ENCODE measurements at places on chromosomes 13 and 19.

GRCh38 chr19:48393559-48394330, at the start of gene GRIN2D:
Gene GRIN2D (plus strand): TSS chr19:48393668. CDS start chr19:48398393, 4,725 bp downstream.
- peak; percentile 59 for DNase-seq

DNA sequence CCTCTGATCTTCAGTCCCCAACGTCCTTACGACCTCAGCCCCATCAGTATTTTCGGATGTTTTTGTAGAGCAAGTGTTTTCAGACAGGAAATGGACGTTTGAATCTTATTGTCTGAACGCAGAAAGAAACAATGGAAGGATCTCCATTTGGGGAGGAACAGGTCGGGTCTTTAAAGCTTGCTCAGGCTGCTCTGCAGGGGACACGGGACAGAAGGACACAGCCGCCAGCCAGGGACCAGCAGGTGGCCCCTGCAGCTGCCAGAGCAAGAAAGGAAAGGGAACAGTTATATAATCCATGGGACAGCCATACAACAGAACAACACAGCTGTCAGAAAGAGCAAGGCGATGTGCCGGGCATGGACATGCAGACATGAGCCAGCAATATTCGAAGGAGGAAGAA, 18.5 kb upstream of the IGLON5 start:
- no peak for DNase-seq

DNA sequence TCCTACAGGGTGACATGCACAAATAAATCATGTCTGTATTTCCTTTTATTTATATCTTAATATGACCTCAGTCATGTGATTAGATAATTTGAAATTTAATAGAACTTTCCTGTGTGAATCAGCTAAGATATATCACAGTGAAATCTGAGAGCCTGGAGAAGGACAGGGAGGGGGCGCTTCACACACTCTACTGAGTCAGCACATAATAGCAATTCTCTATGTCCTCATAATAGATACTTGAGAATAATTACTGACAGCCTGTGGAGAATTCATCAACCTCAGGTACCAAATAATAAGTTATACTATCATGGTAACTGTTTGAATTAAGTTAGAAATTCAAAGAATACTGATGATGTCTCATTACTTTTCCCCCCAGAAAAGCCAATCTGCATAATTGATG, 98.0 kb upstream of the SLC10A2 start:
- no peak for DNase-seq

- no peak for DNase-seq
Measured at GRCh38 chr19:13034636-13035035, 39.4 kb downstream of the NFIX start.

DNA sequence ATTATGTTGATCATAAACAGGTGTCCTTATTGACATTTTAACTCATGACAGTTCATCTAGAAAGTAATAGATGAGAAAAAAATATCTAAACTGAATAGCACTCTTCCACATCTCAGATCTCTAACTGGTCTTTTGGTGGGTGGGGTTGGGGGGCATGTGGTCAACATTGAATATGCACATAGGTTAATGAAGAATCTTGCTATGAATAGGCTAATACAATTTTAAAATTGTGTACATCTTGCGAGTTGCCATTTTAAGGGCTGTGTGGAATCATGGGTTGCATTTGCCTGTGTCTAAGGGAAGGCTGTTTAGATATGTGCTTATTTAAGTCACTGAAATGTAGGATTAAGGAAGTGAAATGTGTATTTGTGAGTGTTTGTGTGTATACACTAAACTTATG, 346.0 kb downstream of the ITGBL1 start:
- no peak for DNase-seq

DNA sequence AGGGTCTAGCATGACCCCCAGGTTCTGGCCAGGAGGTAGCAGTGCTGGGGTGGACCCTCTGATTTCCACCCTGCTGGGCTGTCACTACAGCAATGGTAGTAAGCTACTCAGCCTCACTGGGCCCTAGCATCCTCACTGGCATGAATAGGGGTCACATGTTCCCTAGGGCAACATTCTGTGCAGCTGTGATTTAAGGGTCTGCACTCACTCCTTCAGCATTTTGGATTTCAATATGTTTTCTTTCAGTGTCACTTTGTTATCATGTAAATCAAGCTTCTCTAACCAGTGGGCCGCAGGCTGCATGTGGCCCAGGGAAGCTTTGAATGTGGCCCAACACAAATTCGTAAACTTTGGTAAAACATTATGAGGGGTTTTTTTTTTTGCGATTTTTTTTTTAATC, 57.8 kb downstream of the SPATA13 start:
- DNase-seq, result no peak

DNA sequence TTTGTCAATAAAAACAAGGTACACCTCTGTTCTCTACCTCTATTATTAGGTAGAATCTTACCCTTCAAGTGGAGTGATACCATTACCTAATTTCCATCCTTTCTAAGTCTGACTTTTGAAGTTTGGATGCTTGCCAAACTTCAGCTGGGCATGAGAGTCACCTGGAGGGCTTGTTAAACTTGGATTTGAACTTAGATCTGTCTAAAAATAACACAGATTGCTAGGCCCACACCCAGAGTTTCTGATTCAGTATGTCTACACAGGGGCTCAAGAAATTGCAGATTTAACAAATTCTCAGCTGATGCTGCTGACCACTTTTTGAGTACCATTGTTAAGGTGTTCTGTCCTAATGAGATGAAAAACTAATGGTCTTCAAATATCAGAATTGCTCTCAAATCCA, 512.2 kb downstream of the LMO7 start:
- DNase-seq, result no peak

DNA sequence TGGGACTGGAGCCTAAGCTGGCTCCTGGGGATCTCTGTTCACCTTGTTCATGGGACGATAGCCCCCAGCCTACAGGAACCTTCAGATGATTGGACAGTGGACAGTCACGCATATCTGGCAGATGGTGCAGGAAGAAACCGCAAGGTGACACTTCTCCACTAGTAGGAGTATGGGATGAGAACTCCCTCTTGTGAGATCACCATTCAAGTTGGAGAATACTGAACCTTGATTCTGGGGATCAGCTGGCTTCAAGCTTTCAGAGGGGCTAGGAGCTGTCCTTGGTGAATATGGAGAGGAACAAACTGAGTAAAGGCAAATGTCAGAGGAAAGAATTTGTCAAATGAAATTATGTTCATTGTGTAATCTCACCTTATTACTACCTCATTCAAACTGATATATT, 204.5 kb downstream of the PDS5B start:
- DNase-seq, result peak; percentile 16

- DNase-seq, result peak; percentile 82
Measured at GRCh38 chr19:2327773-2328400, 499 bp downstream of the LSM7 start.

DNA sequence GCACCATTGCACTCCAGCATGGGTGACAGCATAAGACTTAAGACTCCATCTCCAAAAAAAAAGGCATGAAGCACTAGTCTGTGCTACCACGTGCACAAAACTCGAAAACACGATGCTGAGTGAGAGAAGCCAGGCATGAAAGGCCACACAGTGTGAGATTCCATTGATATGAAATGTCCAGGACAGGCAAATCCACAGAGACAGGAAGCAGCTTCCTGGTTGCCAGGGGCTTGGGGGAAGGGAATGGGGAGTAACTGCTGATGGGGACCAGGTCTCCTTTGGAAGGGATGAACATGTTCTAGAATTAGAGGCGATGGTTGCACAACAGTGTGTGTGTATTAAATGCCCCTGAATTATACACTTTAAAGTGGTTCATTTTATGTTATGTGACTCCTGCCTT, 15.9 kb upstream of the JUND start:
- DNase-seq, result no peak

- DNase-seq, result peak; percentile 61
Measured at GRCh38 chr13:98144801-98145350, 2.0 kb downstream of the FARP1 start.
